ENCODE measurements at places on chromosomes 2 and 18.
A peak's percentile ranks its signal among the peaks of the same experiment; 100 is the strongest.

DNA sequence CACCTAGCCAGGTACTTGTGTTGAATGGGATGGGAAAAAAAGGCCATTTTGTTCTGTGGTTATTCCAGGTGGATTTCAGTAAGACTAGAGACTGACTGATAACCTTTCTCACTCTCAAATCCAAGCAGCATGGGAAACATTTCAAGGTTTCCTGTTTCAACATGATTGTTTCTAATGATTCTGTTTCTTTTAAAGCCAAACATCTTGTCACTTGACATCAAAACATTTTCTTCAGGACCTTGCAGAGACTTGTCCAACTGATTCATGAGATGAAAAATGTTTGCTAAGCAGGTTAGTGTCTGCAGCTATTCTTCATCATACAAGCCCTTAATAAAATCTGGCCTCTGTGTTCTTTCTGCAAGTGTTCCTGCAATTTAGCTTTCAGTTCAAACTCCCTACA lies 456.5 kb upstream of the CWC22 start:
- DNase-seq, result no peak

DNA sequence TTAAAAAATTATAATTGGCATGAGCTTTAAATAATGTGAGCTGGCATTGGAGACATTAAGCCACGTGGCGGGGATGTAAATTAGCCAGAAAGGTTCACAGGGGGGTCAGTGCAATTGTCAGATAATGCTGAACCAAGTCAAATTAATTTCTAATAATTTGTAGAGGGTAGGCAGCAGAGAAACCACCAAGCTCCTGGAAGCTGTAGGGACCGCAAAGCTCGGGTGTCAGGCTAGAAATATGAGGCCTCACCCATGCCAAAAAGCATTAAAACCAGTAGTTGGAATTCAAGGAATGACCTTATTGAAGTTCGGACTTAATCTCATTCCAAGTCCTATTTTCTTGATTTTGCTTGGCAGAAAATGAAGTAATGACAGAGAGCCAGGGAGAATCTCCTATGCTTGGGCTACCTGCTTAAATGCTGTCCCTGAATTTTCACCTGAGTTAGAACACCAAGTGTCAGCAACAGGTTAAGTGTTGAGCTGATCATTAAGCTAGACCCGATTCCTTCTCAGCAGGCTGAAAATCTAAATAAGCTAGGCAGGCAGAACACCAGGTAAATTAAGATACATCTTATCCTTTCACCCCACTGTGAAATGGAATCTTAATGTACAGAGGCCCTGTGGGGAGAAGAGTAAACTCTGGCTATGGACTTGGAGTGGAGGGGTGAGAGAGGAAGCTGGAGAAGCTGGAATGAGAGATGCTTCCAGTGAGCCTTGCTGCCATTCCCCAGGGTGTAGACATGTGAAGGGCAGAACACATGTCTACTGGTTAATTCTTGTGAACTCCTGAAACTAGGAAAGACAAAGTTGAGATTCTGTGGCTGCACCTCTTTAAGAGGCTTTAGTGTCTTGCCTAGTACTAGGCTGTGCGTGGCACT lies 520.0 kb downstream of the SLC4A3 start:
- no peak for DNase-seq

- peak; percentile 5 for DNase-seq
These were observed 477.2 kb downstream of the TRIB2 start for GRCh38 chr2:13193900-13194299.

DNA sequence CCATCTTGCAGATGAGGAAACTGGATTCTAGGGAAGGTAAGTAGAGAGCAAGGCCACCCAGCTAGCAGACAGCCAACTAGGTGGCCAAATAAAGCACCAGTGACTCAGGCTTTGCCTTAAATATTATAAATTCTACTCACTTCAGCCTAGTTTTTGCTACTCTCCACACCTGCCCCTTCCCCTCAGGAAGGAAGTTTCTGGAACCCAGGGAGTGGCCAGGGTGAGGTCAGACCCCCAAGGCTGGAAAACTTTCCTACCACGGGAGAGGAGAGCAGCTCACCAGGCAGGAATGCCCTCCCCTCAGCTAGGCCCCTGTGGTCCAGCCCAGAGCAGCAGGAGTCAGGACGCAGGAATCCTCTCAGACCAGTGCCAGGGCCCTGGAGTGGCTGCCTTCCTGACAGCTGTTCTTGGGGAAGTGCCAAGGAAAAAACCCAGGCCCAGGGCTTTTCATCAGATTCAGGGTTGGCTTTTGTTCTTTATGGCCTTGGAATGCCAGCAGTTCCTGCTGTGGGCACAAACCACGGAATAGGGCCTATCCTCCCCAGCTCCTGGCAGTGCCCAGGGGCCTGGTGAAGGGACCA lies 5.1 kb upstream of the PAX8 start:
- DNase-seq, result no peak

DNA sequence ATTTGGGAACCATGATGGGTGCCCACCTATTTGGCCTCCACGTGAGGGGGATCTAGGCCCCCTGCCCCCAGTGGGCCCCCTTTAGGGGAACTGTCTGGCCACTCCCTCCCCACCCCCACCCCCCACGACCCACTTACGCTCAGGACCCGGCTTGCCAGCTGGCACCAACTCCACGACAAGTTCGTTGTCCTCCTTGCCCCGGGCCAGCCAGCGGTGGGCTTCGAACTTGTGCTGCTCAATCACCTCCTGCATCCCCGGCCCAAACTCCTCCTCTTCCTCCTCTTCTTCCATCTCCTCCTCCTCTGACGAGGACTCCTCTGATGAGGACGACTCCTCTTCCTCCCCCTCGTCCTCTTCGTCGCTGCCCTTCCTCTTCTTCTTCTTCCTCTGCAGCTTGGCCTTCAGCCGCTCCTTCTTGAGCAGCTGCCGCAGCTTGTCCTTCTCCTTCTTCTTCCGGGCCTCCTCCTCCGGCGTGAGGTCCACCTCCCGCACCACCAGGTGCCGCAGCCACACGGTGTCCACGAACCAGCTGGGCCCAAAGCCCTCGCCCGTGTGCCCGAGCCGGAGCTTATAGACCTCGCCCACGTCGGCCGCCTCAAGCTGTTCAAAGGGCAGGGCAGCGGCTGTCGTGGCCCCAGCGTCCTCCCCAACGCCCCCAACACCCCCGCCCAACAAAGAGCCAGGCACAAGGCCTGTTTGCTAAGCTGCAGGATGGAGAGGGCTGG lies 96.9 kb downstream of the LOXHD1 start:
- no peak for DNase-seq

GRCh38 chr2:67828066-67828465 lies 234.7 kb downstream of the C1D start:
- no peak for DNase-seq

DNA sequence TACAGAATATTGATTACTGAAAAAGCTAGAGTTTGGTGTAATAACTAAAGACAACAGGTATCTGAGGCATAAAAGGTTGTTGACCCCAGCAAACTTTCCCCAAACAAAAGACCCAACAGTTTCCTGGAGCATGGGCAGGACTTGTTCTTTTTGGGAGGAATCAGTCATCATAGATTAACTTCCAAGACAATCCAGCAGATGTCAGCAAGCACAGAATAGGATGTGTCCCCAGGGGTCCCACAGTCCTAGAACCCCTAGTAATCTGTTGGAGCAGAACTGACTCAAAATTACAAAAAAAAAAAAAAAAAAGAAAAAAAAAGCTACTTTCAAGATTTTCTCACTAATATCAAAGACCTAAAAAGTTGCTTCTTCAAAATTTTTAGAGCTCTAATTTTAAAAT lies 564.7 kb upstream of the SLC39A10 start:
- DNase-seq, result no peak

DNA sequence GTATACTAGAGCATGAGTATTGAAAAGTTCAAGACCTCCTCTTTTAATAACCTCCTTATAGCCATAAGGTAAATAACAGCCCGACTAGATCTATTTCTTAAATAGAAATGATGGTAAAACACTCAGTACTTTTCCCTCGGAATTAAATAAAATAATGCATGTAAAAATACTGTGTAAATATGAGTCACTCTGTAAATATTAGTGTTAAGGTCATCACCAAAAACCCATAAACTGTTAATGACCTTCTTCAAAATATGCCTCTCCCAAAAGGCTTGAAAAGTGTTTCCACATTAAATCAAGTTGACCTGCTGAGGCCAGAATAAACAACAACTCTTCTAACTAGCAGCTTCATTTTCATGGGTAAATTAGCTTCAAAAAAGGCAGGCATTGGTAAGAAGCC lies 25.3 kb upstream of the BZW1 start:
- no peak for DNase-seq

DNA sequence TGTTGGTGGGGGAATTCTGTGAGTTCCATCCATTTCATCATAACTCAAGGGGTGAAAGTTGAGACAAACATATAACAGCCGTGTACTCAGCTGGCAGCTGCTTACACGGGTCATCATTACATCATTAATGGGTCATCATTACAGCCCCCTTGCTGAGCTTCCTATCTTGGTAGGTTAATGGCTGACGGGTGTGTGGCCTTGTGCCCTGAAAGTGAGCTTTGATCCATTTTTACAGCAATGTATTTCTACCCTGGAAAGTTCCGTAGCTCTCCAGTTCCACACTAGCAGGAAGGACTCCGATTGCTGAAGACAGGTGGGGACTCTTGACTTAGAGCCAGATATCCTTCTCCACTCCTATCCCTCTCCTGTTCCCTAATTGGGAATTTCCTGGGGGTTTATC lies 105.2 kb upstream of the DLX2 start:
- DNase-seq, result no peak

- DNase-seq, result no peak
These were observed 52.1 kb downstream of the ICOS start for GRCh38 chr2:203988500-203989260.

- DNase-seq, result no peak
These were observed 195.9 kb downstream of the SH3RF3 start for GRCh38 chr2:109324861-109325260.

GRCh38 chr2:80141007-80141726 lies 163.4 kb downstream of the LRRTM1 start:
- DNase-seq, result no peak

DNA sequence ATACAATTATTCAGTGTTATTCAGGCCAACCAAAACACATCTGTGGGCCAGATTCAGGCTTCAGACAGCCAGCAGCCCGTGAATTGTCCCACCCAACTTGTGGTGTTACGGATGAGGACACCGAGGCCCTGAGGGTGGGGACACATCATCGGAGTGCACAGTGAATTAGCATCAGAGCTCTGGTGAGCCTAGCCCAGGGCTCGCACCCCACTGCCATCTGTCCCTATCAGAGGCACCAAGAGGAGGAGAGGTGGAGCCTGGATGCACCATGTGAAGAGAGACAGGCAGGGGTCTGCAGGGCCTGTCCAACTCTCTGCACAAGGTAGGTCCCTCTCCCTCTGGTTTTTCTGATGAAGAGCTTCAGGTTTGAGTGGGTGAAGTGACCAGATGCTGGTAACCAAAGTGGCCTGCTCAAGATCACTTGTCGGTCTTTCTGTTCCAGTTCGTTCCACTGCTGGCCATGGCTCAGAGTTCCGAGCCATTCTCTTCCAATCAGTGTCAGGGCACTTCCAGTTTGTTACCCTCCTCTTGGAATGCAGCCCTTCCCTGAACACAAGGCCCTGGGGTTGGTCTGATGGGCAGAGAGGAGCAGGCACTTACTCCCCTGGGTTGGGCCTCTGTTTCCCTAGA lies 14.8 kb upstream of the GLI2 start:
- DNase-seq, result no peak

GRCh38 chr2:210956101-210956500 lies 399.7 kb downstream of the CPS1 start:
- no peak for DNase-seq

DNA sequence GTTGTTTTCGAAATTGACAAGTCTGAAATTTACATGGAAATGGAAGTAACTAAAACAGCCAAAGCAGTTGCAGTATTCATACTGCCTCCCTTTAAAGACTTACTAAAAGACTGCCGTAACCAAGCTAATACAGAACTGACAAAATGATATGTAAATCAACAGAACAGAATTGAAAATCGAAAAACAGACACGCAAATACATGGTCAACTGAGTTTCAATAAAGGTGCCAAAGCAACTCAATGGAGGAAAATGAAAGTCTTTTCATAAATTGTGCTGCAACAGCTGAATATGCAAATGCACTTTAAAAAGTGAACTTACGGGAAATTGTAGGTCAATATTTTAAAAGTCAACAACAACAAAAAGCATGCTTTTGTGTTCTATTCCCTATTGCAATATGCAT lies 34.2 kb downstream of the TMEM131 start:
- no peak for DNase-seq

- DNase-seq, result no peak
These were observed 55.6 kb upstream of the FOSL2 start for GRCh38 chr2:28336982-28337627.

DNA sequence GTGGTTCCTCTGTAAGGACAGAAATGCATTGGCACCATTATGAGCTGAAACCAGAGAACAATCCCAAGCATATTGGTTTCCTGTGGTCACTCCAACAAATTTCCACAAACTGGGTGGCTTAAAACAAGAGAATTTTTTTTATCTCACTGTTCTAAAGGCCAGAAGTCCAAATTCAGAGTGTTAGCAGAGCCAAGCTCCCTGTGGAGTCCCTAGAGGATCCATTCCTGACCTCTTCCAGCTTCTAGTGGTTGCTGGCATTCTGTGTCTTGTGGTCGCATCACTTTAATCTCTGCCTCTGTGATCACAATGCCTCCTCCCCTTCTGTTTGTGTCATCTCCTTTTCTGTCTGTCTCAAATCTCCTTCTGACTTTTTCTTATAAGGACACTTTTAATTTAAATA lies 380.3 kb downstream of the NYAP2 start:
- DNase-seq, result no peak

- no peak for DNase-seq
These were observed 12.4 kb upstream of the CCDC88A start for GRCh38 chr2:55431982-55432627.

GRCh38 chr18:1094409-1094808 lies 189.7 kb downstream of the ADCYAP1 start:
- no peak for DNase-seq

DNA sequence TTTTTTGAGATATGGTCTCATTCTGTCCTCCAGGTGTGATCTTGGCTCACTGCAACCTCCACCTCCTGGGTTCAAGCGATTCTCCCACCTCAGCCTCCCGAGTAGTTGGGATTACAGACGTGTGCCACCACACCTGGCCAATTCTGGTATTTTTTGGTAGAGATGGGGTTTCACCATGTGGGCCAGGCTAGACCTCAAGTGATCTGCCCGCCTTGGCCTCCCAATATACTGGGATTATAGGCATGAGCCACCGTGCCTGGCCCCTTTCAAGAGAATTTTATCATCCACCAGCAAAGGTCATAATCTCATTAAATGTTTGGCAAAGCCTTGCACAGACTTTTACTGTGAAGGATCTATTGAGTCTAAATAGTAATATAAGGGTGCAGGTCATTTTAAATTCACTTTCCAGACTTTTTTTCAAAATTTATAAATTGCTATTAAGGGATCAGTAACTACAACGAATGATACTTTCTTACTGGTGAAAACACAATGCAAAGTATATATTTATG lies 2.5 kb downstream of the HADHA start:
- DNase-seq, result no peak

GRCh38 chr2:96578731-96579130 lies 42.2 kb downstream of the ARID5A start:
- DNase-seq, result no peak

DNA sequence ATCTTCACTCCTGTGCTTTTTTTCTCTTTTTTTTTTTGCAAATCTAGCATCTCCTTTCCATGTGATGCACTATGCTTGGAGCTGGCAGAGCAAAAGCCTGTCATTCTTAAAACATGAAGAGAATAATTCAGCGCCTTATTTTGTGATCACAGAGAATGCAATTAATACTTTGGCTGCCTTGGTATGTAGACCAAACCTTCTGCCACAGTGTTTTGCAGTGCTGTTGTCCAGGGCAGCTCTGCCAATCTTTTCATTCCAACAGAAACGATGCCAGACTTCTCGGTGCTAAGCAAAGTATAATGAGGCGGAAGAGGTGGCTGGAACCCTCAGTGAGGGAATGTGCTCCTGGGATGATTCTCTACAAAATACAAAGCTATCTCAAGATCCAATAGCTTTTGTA lies 25.6 kb downstream of the BCL2 start:
- no peak for DNase-seq

Data from natural killer cell (primary cell).